ENCODE measurements at places on chromosomes 12 and 14.

DNA sequence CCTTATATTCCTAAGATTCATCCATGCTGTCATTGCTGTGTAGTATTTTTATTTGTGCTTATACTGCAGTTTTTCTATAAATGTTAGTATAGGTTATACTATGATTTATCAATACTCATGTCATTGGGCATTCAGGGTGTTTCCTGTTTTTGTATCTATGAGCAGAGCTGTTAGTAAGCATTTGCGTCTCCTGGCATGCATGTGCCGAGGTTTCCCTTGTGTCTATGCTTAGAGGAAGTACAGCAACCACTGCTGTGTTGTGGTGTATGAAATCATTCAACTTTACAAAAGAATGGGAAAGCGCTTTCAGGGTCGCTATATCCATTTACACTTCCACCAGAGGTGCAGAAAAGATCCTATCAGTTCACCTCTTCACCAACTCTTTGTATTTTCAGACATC lies 122.7 kb downstream of the RGS6 start:
- DNase-seq, result no peak

GRCh38 chr12:50734409-50735263 lies 29.3 kb upstream of the ATF1 start:
- DNase-seq, result peak; percentile 29

GRCh38 chr14:57029620-57030253 lies 219.5 kb upstream of the OTX2 start:
- no peak for DNase-seq

- DNase-seq, result peak; percentile 66
Measured at GRCh38 chr12:6347367-6348338, 5.8 kb upstream of the TNFRSF1A start.

Measured in M059J (cell line).